Stimulated activated CD8-positive, alpha-beta memory T cell treated with anti-CD3 and anti-CD28 coated beads, Interleukin-4, amount 100 ng/mL, for 1 hour (primary cell): ENCODE measurements at places on chromosomes 16 and 17.

- DNase-seq: no peak
These were observed 20.4 kb downstream of the DNAH17 start for GRCh38 chr17:78556812-78557211.

GRCh38 chr16:71610447-71610846, 15.5 kb upstream of the MARVELD3 start:
- DNase-seq: no peak

GRCh38 chr17:47882247-47882646, 13.8 kb upstream of the SP2 start:
- DNase-seq: no peak

DNA sequence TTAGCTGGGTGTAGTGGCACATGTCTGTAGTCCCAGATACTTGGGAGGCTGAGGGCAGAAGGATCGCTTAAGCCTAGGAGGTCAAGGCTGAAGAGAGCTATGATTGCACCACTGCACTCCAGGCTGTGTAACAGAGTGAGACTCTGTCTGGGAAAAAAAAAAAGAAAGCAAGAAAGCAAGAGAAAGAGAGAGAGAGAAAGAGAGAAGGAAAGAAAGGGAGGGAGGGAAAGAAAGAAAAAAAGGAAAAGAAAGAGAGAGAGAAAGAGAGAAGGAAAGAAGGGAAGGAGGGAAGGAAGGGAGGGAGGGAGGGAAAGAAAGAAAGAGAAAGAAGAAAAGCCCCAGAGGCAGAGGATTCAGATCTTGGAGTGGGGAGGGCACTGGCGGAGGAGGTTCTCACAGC, 6.5 kb downstream of the DHX58 start:
- no peak for DNase-seq

DNA sequence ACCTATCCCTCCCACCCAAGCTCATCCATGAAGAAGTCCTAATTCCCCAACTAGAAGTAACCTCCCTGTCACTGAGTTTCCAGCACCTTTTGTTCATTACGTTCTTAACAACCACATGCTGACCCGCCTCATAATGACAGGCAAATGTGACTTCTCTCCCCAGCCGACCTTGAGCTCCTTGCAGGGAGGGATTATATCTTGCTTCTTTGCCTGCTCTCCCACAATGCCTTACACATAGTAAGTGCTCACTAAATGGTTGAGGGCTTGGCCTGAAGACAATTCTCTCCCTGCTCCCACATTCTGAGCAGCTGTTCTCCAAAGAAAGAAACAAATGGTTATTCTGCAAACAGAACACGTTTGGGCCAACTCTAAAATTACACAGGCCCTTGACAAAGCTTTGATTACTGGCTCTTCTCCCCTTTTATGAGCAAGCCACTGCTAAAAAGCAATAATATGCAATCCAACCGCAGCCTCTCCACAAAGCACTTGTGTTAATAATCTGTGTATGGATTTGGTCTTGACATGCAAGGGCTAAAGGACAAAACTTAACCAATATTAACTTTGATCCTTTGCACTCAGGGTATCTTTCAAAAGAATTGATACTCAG, 23.2 kb downstream of the SLC39A11 start:
- DNase-seq: no peak

GRCh38 chr17:14715561-14715960, 414.7 kb downstream of the HS3ST3B1 start:
- no peak for DNase-seq
